ENCODE measurements at places on chromosomes 3 and 15.

DNA sequence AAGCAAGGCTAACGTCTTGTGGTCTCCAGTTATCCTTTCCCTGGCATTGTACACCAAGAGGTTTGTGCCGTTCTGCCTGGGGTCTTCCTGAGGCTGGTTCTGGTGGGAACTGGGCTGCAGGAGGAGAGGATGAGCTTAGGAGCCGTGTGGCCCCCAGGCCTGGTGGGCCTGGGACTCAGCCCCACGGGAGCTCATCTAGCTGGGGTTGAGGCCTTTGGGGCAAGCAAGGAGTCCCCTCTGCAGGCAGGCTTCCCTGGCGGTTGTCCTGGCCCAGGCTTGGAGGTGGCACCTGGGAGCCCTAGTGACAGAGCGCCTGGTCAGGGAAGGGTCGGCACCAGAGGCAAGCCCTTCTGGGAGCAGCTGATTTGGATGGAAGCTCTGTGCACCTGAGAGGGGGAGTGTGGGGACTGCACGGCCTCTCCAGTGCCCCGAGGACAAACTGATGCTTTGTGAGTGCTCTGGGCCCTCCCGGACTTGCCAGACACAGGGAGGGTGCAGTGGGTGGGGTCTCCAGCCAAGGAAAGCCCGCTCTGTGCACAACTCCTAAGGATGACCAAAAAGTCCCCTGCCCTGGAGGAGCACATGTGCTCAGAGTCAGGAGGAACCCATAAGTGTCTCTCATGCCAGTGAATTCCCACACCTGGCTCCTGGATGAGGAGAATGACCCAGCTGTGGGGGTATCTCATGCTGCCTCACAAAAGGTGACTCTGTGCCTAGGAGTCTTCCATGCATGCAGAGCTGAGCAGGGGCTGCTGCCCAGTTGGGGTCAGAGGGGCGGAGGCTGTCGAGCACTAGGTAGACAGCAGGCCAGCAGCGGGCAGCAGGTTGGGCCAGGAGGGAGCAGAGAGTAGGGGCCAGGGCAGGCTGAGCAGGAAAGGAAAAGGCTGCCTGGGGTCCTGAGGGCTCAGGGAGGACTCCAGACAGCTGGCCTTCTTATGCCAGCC lies 2.7 kb downstream of the PAK6 start:
- DNase-seq, result no peak

- no peak for DNase-seq
Measured at GRCh38 chr3:175336406-175337133, 477.4 kb downstream of the NAALADL2 start.

GRCh38 chr15:74548241-74548640 lies 7.2 kb downstream of the ARID3B start:
- no peak for DNase-seq

DNA sequence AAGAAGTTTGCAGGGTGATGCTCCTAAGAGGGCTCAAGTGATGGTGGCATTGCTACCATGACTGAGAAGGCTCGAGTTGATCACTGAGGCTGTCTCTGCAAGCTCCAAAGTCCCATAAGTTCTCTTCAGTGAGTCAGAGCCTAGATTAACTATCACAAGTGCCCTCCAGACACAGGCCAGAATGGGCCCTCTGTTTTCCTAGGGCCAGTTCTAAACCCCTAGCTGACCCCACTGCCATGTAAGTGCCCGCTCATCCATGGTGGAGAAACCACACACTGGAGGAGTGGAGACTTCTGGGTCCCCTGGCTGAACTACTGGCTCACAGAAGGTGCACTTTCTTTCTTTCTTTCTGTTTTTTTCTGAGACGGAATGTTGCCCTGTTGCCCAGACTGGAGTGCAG lies 87.6 kb upstream of the WNT5A start:
- DNase-seq, result no peak

DNA sequence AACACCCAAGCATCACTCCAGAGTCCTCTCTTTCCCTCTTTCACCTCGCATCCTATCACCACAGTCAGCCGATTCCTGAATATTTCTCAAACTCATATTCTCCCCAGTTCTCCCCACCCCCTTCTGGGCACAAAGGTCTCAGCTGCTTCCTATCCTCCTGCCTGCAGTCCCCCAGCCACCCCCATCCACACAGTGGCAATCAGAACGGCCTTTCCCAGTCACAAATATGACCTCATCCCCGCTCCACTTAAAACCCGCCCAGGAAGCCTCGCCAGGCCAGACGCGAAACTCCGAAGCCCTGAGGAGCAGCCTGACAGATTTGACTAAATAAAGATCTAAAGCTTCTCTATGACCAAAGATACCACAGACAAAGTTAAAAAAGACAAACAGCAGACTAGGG lies 49.9 kb upstream of the LINGO1 start:
- DNase-seq, result no peak

- DNase-seq, result no peak
Measured at GRCh38 chr15:75349851-75350588, 3.2 kb downstream of the NEIL1 start.

- peak; percentile 64 for DNase-seq
Measured at GRCh38 chr3:116148881-116149851, 296.1 kb downstream of the LSAMP start.

DNA sequence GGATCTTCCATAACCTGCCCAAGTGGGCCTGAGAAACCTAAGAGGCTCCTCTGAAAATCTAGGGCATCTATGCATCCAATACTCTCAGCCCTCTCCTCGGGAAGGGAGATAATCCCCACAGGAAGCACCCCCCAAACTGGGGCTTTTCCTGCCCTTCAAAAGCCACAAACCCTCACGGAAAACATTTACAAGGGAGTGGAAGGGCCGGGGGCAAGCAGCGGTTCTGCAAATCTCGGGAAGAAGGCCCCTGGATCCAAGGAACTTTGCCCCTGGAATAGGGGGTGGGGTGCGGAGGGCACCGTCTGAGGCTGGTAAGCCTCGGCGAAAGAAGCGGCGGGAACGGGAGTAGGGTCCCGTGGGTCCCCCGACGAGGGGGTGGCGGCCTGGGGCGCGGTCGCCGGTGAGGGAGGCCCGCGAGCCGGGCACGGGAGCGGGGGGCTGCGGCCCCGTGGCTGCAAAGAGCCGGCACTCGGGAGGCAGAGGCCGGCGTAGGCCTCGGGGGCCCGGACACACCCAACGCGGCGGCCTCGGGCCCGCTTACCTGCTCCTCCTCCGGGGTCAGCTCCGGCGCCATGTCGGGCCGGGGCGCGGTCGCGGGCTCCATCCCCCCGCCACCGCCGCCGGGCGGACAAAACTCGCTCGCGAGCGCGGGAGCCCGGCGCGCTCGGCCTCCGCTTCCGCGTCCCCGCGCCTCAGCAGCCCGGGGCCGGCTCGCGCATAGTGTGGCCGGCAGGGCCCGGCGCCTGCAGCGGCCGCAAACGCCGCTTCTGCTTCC lies 755 bp downstream of the PTPN9 start:
- DNase-seq, result peak; percentile 22

DNA sequence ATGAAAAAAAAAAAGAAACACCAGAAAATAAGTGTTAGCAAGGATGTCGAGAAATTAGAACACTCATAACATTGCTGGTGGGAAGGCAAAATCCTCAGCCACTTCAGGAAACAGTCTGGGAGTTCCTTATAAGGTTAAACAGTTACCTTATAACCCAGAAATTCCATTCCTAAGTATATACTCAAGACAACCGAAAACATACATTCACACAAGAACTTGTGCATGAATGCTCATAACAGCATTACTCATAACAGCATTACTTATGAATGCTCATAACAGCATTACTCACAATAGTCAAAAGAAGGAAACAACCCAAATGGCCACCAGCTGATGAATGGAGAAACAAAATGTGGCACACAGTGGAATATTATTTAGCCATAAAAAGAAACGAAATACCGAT lies 34.8 kb upstream of the DCP1A start:
- peak; percentile 1 for DNase-seq

GRCh38 chr15:65369651-65370050 lies 8.2 kb downstream of the IGDCC3 start:
- DNase-seq, result no peak

- no peak for DNase-seq
Measured at GRCh38 chr15:78073046-78073787, 4.3 kb downstream of the TBC1D2B start.

DNA sequence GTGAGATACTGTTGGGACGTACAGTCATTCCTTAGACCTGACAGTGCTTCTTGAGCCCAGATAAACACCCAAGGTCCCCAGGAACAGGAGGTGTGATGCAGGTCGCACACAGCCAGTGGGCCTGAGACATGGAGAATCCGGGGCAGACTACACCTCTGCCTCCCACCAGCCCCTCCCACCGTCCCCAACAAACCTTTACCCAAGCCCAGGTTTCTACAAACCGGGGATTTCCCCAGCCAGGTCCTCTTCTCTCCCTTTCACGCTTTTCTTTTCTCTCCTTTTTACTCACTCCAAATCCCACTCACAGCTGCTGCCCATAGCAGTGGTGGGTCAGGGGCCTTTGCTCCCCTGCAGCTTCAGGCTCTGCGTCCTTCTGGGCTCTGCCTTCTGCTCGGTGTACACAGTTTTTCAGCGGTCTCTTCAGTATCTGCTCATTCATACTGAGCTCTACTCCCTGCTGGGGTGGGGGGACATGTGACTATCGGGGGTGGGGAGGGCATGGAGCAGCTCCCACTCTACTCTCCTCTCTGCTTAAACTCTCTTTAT lies 4.8 kb upstream of the PCSK6 start:
- no peak for DNase-seq

DNA sequence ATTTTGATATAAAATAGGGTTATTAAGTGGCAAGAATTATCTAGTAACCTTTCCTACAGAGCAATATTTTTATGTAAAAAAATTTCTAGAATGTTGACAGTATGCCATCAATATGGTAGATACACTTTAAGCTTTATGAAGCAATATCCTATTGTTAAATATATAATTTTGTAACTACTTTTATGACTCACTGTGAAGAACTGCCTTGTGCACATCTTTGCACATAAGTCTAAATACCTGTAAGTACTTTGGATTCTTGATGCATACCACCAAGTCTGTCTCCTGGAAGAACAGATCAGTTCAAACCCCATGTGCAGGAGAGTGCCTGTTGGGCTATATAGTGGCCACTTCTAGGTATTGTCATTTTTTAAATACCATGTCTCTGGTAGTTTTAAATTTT lies 205.7 kb upstream of the EIF1B start:
- DNase-seq, result no peak

DNA sequence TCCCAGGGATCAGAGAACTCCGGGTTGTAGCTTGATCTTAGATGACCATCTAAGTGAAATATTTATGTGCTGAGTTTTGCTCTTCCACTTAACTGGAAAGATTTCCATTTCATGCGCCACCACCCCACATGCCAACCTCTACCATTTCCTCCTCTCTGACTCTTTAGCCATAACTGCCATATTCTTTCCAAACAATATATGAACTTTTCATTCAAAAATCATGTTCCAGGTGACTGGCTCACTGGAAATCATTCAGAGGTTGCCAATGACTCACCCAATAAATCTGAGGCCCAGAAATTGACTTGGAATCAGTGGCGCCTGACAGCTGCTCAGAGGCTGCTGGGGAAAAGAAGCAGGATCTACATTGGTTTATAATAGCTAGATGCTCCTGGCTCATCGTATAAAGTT lies 31.6 kb upstream of the FAM174B start:
- peak; percentile 4 for DNase-seq

DNA sequence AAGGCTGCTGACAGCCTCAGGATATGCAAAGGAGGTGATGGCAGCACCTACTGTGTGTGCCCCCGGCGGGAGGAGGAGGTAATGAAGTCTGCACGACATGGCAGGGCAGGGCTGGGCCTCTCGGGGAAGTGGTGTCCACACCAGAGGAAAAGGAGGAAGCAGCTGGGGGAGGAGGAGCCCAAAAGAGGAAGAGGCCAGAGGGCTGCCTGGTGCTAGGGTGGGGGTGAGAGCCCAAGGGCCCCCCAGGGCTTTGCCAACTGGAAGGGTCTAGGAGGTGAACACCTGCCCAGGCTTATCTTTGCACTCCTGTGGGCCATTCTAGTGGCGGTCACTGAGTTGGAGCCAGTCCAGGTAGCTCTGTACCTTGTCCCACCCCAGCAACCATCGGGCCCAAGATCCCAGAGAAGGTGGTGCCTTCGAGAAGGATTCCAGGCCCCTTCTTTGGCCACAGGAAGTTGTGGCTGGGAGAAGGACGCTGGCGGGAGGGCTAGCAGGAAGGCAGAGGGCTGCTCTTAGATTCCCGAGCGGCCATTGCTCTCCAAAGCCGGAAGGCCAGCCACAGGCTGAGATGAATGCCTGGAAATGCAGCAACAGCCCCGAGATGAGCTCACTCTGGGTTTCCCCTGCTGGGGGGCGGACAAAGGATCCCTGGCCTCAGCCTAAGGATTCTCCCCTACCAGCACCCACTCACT lies 7.0 kb downstream of the GNAI2 start:
- no peak for DNase-seq

DNA sequence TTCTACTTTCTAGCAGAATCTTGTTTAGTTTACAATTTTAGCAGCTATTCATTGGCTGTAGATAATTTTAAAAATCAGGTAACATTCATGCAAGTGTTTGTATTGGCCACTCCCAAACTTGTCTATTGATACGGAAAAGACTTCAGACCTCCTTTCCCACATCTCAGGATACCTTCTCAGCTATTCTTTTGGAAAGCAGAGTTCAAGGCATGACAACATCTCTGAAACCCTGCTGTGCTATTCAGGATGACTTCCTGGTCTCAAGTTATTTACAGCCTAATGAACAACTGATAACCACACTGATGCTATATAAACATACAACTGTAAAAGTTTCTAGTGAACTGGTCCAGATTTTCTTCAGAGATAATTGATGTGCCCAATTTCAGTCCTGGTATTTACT lies 55.8 kb downstream of the DZIP3 start:
- DNase-seq, result no peak

GRCh38 chr3:62632510-62633294 lies 242.5 kb downstream of the CADPS start:
- DNase-seq, result peak; percentile 32

DNA sequence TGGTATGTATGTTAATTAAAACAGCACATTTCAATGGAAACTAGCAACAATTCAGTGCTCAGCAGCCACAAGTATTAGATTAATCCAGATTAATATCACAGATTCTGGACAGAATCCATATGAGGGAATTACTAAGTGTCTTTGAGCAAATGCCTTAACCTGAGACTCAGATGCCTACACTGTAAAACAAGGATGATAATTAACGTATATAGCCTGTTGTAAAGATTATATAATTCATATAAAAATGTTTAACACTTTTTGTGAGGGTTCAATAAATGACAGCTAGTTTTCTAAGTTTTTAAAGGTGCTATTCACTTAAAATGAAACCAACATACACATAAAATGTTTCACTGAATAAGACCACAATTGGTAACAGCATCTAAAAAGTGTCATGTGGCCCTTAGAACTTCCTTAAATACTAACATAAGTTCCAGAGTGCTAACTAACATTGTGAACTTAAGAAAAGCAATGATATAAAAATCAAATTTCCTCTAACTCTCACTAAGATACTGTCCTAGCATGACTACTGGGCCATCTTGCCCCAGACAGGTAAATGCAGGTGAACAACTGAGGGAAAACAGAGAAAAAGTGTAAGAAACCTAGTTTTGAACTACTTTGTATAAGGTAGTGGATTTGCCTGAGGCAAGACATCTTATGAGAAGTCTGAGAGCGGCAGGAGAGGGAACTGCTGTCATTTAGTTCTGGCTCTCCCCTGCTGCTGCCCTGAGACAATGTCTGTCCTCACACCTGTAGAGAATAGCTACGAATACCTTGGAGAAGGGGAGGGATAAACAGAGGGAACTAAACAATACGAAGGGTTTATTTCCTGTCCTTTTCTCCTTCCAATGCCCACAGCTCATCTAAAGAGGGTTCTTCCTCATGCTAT lies 151.3 kb downstream of the ADAM10 start:
- no peak for DNase-seq

Data from fibroblast of lung (primary cell).